Mesenteric fat pad (tissue), 1 donor: ENCODE measurements at places on chromosomes 6 and 20. TPM values are rescaled to one million over a fixed set of nuclear protein-coding genes. Genes with fewer than 3 reads are reported as not detected.
A peak's percentile ranks its signal among the peaks of the same experiment; 100 is the strongest.

DNA sequence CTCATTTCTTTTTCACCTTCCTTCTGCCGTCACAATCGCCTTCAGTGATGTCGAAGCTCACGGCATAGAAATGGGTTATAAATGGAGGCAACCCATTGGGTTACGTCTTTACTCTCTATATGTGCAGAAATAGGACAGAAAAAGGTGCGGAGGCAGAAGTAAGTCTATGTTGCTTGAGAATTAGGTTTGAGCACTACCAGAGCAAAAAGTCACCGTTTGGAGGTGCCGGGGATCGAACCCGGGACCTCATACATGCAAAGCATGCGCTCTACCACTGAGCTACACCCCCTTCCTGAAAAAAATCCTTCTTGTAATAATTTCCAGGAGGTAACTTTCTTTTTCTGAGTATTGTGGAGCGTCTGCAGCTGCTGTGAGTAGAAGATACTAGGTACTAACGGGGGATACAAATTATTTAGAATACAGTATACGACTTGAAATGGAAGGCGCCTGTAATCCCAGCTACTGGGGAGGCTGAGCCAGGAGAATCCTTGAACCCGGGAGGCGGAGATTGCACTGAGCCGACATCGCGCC is 134.2 kb downstream of the TRIM27 start:
- no peak for DNase-seq

GRCh38 chr6:169263374-169263773 is 9.7 kb upstream of the THBS2 start:
- DNase-seq = no peak

DNA sequence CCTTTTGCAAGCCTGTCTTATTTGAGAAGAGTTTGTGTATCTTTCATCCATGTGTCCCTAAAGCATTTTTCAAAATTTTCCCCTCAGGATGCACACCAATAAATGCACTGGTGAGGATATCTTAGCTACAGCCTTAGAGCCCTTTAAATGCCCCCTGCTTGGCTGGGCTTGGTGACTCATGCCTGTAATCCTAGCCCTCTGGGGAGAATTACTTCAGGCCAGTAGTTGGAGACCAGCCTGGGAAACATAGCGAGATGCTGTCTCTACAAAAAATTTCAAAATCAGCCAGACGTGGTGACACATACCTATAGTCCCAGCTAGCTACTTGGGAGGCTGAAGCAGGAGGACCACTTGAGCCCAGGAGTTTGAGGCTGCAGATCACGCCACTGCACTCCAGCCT is 33.8 kb upstream of the PLCB4 start:
- no peak for DNase-seq

PLAGL1 gene
- total RNA-seq = 40.9 TPM

DNA sequence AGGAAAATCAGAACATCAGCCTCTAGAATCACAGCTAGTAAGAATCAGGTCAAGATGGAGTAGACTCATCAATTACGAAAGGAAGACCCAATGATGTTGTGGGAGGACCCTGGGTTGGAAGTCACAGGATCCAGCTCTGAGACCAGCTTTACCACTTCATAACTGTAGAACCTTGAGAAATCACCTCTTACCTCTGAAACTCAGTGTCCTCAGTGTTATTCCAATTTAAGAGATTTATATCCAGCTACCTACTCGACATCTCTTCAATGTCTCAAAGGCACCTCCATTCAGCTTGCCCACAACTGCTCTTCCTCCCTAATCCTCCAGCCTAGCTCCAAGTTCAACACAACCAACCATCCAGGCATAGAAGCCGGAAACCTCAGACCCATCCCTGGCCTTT is 16.3 kb downstream of the MRPL14 start:
- DNase-seq = no peak

DNA sequence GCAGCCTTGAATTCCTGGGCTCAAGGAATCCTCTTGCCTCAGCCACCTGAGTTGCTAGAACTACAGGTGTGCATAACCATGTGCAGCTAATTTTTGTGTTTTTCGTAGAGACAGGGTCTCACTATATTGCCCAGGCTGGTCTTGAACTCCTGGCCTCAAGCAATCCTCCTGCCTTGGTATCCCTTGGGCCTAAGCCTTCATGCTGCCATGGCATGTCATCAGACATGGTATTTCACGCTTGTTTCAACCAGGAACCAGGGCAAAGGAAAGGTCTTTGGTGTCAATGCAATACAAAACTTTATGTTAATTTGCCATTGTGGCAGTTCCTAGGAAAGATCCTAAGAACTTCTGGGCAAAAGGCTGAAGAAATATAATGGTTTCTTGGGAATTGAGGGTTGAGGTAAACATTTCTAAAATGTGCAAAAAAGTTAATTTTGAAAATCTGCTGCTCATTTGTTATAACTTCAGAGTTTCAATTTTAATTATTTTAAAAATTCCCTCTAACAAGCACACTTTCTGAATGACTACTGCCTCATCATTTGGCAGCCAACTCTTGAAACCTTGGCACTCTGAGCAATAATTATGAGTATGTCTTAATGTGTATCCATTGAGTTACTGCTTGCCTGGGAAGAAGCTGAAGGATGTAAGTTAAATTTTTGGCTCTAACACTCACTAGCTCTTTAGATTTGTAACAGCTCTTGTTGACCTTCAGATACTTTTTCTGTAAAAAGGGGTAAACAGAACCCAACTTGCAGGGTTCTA is 154.1 kb downstream of the GJA10 start:
- DNase-seq = no peak

- DNase-seq = no peak
Measured at GRCh38 chr20:50588034-50588736, 78.0 kb downstream of the PTPN1 start.

DNA sequence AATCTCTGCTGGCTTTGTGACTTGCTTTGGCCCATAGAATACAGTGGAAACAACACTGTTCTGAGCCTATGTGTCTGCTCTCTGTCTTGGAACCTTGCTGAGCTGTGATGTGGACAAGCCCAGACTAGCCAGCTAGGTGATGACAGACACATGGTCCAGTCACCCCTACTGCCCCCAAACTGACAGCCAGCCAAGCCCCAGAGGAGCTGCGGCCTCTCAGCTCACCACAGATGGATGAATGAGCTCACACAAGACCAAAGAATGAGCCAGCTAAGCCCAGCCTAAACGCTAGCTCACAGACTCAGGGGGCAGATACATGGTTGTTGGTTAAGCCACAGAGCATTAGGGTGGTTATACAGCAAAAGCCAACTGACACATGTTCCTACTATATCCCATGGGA is 4.1 kb downstream of the AARS2 start:
- peak; percentile 55 for DNase-seq

DNA sequence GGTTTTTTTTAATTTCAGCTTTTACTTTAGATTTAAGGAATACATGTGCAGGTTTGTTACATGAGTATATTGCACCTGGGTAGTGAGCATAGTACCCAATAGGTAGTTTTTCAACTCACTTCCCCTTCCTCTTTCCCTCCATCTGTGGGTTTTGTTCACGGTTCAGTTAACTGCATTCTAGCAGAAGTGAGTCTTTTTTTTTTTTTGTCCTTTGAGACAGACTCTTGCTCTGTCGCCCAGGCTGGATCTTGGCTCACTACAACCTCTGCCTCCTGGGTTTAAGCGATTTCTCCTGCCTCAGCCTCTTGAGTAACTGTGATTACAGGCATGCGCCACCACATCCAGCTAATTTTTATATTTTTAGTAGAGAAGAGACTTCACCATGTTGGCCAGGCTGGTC is 8.7 kb downstream of the UBR2 start:
- DNase-seq = no peak

HLA-DRA gene
- total RNA-seq = 174 TPM

DOK5 gene
- total RNA-seq = 4.6 TPM

DDO gene
- 3.2 TPM for total RNA-seq

MRPS18B gene
- total RNA-seq = 44.4 TPM

DNA sequence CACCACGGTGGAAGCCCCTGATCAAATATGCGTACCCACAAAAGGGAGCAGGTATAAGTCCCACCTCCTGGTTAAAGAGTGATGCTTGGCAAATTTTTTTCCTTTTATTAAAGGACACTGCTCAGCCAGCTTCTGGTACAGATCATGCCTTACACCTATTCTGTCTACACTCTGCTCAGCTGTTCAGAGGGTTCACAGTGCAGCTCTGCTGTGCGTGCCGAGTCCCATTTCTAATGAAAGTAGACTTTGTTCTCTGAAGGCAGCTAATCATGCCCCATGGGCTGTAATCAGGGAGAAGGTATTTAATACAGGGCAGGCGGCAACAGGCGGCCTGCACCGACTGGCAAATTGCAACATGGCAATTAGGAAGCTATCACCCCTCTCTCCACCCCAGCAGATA is 16.3 kb downstream of the LRRC73 start:
- DNase-seq = no peak

TSPO2 gene
- not detected for total RNA-seq

- no peak for DNase-seq
Measured at GRCh38 chr6:118548136-118548535, at the start of gene PLN. TSS of gene PLN (plus strand) at chr6:118548296. CDS start at chr6:118558922, 10,626 bp downstream.

SLC25A27 gene
- total RNA-seq = 12.9 TPM

PNLDC1 gene
- not detected for total RNA-seq

DNA sequence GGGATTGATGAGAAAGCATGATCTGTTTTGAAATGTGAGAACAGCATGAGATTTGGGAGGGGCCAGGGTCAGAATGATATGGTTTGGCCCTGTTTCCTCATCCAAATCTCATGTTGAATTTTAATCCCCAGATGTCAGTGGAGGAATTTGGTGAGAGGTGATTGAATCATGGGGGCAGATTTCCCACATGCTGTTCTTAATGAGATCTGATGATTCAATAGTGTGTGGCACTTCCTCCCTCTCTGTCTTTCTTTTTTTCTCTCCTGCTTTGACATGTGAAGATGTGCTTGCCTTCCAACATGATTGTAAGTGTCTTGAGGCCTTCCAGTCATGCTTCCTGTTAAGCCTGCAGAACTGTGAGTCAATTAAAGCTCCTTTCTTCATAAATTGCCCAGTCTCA is 1060.3 kb upstream of the CITED2 start:
- no peak for DNase-seq

DNA sequence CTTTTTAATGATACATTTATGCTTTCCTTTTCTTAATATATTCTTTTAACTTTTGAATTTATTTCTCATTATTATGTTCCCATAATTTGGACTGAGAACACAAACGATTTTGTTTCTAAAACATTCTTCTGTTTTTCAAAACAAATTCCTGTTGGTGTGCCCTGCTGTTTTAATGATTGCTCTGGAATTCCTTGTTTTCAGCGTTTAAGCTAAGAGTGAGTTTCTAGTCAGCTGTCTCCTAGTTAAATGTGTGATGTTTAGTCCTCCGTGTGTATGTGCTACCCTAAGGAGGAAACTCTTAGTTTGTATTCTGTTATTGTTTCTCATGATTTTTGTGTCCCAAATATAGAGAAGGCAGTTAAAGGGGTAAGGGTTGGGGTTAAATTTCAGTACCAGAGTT is 306.1 kb upstream of the RGS17 start:
- no peak for DNase-seq

DNA sequence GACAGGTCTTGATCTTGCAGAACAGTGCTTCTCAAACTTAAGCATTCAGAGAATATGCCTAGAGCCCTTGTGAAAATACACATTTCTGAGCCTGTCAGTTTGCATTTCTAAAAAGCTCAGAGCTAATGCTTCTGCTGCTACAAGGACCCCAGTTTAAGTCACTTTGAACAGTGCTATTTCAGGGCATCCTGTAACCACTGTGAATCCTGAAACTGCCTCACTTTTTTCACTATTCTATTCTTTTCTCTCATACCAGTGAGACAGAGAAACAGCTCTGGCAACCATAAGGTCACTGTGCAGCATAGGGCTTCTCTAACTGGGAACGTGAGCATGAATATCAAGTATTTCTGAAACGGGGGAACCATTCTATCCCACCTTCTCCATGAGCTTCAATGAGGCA is 51.2 kb downstream of the LGSN start:
- no peak for DNase-seq

SLC52A3 gene
- 2.2 TPM for total RNA-seq

- DNase-seq = no peak
Measured at GRCh38 chr6:149846321-149846720, 17.8 kb downstream of the LRP11 start.

ELOVL2 gene
- 0.10 TPM for total RNA-seq

DNA sequence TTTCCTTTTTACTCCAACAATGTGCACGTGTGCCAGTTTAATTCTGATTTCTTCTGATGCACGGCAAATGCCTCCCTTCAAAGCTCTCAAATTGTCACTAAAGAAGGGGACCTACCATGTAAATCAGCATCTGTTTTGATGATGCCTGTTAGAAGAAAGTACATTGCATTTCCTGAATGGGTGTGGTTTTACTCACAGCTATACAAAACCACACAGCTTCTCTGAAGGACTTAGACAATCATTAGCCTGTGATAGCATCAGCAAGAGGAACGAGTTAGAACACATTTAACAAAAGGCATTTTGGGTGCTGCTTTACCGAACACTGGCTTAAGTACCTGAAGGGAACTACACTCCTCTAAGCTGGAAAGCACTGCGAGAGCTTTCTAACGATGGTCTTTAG is 109.4 kb downstream of the ATXN1 start:
- DNase-seq = no peak

DNA sequence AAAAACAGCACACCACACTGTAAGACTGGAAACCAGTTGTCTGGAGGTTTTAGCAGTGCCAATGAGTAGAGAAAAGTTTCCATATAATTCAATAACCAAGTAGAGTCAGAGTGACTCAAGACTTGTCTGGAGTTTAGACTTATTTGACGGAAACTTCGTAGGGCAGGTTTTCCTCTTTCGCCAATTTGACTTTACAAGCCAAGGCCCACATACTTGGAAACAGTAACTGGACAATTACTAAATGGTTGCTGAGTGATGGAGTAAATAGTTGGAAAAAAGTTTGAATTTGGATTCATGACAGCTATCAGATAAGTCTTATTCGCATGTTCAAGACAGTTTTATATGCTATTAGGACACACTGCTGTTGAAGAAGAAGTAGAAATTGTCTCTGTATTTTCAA is 48.1 kb upstream of the CTAGE9 start:
- DNase-seq = no peak

COL11A2 gene
- 0.67 TPM for total RNA-seq

MCCD1 gene
- not detected for total RNA-seq

DNA sequence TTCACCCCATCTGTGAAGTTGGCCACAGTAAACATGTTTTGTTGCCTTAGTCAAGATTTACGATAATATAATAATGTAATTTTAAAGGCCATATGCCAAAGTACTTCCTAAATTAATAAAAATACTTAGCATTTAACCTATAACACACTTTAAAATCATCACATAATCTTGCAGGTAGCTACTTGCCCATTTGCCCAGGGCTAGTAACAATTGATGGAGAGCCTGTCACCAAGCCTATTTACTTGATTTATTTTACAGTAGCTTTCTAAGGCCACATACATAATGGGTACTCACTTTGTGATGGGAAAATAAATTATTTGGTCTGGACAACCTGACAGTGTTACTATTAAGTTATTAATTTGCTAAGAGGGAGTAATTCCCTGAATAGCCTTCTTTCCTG is 14.5 kb downstream of the BTBD9 start:
- DNase-seq = no peak

- no peak for DNase-seq
Measured at GRCh38 chr6:291204-291696, 1.0 kb upstream of the DUSP22 start.
